HuH-7 (cell line): ENCODE measurements at places on chromosomes 1 and 21.

DNA sequence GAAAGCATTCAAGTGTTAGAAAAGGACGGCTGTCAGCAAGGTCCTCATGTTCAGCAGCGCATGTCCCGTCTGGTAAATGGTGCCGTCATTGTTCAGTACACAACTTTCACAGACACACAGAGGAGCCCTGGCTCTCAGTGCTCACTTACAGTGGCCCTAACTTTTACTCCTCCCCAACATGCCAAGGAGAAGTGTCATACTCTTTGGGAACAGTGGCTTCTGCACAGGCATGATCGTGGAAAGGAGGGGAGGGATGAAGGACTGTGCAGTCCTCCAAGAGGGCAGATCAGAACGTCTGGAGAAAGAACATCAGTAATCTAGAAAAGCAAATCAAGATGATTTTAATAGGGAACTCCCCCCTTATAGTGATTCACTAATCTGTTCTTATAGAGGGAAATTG, 3.8 kb upstream of the GRHL3 start:
- no peak for DNase-seq

DNA sequence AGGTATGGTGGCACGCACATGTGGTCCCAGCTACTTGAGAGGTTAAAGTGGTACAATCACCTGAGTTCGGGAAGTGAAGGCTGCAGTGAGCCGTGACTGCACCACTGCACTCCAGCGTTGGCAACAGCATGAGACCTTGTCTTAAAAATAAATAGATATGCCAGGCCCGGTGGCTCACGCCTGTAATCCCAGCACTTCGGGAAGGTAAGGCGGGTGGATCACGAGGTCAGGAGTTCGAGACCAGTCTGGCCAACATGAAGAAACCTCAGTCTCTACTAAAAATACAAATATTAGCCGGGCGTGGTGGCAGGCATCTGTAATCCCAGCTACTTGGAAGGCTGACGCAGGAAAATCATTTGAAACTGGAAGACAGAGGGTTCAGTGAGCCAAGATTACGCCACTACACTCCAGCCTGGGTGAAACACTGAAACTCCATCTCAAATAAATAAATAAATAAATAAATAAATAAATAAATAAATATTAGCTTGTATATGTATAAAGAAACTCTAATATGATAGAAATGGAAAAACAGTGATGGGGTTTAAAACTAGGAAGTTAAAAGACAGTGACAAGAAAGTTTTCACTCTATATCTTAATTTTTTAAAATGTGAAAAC, 18.8 kb downstream of the GATAD2B start:
- DNase-seq: no peak

DNA sequence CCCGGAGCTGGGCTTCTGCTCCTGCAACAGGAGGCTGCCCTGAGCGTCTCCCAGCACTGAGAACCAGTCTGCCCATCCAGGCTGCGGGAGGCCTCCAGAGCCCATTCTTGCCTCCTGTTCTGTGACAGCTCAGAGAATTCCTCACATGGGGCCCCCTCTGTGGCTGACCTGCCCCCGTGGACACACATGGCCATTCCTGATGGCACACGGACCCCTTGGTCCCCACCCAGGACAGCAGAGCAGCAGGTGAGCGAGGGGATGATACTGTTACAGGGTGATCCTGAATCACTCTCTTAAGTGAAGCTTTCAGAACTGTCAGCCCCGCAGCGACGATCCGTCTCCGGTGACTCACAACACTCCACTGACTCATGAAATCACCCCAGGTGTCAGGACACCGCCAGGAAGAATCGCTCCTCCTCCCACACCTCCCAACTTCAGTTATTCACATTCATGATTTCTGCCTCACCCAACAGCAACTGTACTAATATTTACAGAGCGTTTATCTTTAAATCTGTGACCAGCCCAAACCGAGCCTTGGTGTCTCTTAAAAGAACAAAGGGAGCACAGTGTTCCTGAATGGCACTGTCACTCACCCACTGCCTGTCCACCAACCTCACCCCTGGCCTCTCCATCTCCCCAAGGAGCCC, 22.5 kb downstream of the CHD5 start:
- DNase-seq: peak; percentile 72

DNA sequence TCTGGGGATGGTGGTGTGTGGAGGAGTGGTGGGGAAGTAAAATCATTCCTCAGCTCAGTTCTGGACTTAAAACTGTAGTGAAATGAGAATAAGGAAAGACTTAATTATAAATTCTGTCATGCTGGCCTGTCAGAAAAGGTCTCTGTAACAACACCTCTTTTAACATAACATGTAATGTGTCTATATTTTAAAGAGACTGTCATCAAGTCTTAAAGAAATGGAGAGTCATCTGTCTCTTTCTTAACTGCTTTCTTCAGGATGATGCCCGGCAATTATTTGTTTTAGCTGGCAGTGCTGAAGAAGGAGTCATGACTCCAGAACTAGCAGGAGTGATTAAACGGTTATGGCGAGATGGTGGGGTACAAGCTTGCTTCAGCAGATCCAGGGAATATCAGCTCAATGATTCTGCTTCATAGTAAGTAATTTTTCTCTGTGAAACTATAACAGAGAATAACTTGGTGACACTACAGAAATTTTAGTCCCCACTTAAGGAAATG, 30.6 kb downstream of the GNAI3 start:
- no peak for DNase-seq

- DNase-seq: no peak
Observed at GRCh38 chr1:41461790-41462679, 22.4 kb downstream of the EDN2 start.
